ENCODE measurements at places on chromosomes 4 and X. TPM values are rescaled to one million over a fixed set of nuclear protein-coding genes. Genes with fewer than 3 reads are reported as not detected.
A peak's percentile ranks its signal among the peaks of the same experiment; 100 is the strongest.

MAGEC3 gene
- total RNA-seq, result not detected

DNA sequence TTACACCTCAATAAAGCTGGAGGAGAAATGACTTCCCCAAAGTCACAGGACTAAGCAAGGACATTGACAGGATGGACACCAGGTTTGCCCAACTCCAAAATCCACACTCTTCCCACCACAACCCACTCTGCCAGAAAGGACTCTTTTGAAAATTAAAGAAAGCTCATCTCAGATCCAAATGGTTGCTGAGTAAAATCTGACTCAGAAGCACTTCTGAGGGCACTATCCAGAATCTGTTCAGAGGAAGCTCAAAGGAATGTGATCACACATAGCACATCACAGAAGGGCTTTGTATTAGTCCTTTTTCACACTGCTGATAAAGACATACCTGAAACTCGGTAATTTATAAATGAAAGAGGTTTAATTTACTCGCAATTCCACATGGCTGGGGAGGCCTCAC lies 155.5 kb downstream of the RAB28 start:
- no peak overlapping the region for H3K27ac ChIP-seq
- H3K4me3 ChIP-seq, result no peak overlapping the region
- no peak for DNase-seq
- no peaks in the 10 kb centered on the region for H3K4me1 ChIP-seq

AWAT2 gene
- not detected for total RNA-seq

NPY1R gene
- total RNA-seq, result not detected

FGF16 gene
- not detected for total RNA-seq

PNMA6A gene
- 0.73 TPM for total RNA-seq

DNA sequence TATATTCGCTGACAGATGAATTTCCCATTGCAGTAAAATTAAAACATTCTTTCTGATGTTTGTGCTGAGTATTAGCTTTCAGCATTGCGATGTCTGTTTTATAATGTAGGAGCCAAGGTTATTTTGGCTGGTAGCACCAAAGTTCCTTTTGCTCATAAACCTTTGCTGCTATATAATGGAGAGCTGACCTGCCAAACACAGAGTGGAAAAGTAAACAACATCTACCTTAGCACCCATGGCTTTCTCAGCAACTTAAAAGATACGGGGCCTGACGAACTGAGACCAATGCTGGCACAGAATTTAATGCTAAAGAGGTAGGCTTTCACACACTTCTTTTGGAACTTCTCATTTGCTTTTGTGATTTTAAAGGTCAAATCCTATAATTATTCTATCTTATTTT lies 46.0 kb downstream of the WDR19 start:
- H3K27ac ChIP-seq, result no peak overlapping the region
- no peak for DNase-seq
- no peak overlapping the region for H3K4me3 ChIP-seq
- no peaks in the 10 kb centered on the region for H3K36me3 ChIP-seq
- no peaks in the 10 kb centered on the region for H3K27me3 ChIP-seq

GRCh38 chr4:182093431-182093831 lies 149.8 kb upstream of the TENM3 start:
- no peaks in the 10 kb centered on the region for H3K36me3 ChIP-seq
- H3K27ac ChIP-seq, result no peak overlapping the region
- H3K4me3 ChIP-seq, result no peak overlapping the region
- no peaks in the 10 kb centered on the region for H3K27me3 ChIP-seq

NKX3-2 gene
- total RNA-seq, result not detected

GRCh38 chrX:9050331-9050730 lies 16.4 kb upstream of the FAM9B start:
- H3K4me3 ChIP-seq, result no peak overlapping the region
- no peaks in the 10 kb centered on the region for H3K36me3 ChIP-seq
- peaks cover 5% of the 10 kb centered on the region for H3K4me1 ChIP-seq
- no peak overlapping the region for H3K27ac ChIP-seq
- H3K27me3 ChIP-seq, result no peaks in the 10 kb centered on the region

OTC gene
- not detected for total RNA-seq

- DNase-seq, result no peak
- H3K27me3 ChIP-seq, result no peaks in the 10 kb centered on the region
- H3K36me3 ChIP-seq, result no peaks in the 10 kb centered on the region
- no peaks in the 10 kb centered on the region for H3K4me1 ChIP-seq
- H3K4me3 ChIP-seq, result no peak overlapping the region
Observed at GRCh38 chr4:137627739-137628460, 95.6 kb upstream of the PCDH18 start.

S100G gene
- not detected for total RNA-seq

DNA sequence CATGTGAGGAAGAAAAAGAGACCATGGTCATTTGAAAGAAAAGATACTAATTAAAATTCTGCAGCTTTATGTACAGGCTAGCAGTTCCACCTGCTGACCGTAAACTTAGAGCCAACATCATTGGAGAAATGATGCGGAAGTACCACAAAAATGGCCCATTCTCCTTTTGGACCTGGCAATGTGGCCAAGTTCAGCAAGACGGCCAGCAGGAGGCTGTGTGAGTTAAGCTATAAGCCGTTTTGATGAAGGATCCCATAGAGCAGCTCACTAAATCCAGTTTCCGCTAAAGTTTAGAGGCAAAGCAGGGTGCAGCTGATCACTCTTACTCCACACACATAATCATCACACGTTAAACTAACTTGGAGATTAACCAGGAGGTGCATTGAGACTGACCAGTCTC lies 133.8 kb downstream of the LDB2 start:
- H3K4me1 ChIP-seq, result no peaks in the 10 kb centered on the region
- H3K27me3 ChIP-seq, result no peaks in the 10 kb centered on the region
- H3K4me3 ChIP-seq, result no peak overlapping the region

- no peaks in the 10 kb centered on the region for H3K4me1 ChIP-seq
- H3K36me3 ChIP-seq, result no peaks in the 10 kb centered on the region
- DNase-seq, result no peak
- H3K27ac ChIP-seq, result no peak overlapping the region
- no peak overlapping the region for H3K4me3 ChIP-seq
Observed at GRCh38 chrX:11059933-11060332, 51.2 kb upstream of the HCCS start.

MAPK10 gene
- not detected for total RNA-seq

DNA sequence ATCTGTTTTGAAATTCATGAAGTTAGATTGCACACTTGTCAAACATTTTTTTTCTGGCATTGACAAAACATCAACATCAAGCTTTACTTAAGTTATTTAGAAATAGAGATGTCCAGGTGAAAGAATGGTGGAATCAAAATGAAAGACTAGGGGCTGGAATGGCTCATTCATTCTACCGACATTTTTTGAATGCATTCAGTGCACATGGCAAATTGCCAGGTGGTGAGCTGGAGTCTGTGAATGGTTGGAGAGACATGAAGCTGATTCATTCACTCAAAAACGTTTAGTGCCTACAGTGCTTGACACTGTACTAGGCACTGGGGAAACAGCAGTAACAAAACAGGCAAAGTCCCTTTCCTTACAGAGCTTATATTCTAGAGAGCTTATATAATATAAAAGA lies 292.4 kb downstream of the PPP1R2C start:
- no peaks in the 10 kb centered on the region for H3K4me1 ChIP-seq
- H3K27ac ChIP-seq, result no peak overlapping the region
- no peak for DNase-seq
- no peaks in the 10 kb centered on the region for H3K36me3 ChIP-seq
- peaks cover 2% of the 10 kb centered on the region for H3K27me3 ChIP-seq
- H3K4me3 ChIP-seq, result no peak overlapping the region

KCNIP4 gene
- not detected for total RNA-seq

- peaks cover 3% of the 10 kb centered on the region for H3K27me3 ChIP-seq
- DNase-seq, result no peak
- H3K27ac ChIP-seq, result no peak overlapping the region
- peaks cover 2% of the 10 kb centered on the region for H3K36me3 ChIP-seq
Observed at GRCh38 chr4:88177983-88178625, 19.7 kb upstream of the ABCG2 start.

DNA sequence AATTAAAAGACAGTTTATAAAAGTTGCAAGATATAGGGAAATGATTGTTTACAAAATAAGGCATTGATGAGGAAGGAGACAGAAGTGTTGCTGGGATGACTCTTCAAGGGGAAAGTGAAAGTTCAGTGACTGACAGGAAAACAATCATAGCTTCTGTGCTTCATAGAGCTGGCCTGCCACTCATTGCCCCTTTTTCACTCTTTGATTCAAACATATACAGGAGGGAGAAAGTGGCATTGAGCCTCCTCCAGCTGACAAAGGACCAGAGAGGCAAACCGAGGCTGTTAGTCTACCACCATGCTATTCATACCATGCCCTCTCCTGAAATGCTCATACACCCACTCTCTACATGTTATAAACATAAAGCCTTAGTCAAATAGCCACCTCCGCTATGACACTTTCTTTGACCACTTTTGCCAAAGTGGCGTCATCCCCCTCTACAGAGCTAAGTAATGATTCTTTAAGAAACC lies 79.2 kb upstream of the ATOH1 start:
- no peak overlapping the region for H3K27ac ChIP-seq
- no peak for DNase-seq

DNA sequence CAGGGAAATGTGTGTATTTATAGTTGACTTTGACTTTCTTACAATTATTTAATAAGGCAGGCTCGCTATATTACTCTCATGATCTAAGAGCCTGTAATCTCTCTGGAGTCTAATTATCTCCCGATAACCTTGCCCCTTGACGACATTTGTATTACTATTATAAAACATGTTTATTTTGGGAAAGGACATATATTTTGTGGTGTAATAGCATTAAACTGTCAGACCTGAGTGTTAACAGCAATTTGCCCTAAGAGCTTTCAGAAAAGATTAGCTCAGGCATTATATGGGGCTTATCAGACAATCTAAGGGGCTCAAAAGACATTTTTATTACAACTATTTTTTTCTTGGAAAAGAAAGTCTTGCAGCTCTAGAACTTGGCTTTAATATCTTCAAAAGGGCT lies 427.9 kb upstream of the SLIT2 start:
- H3K4me1 ChIP-seq, result no peaks in the 10 kb centered on the region
- H3K36me3 ChIP-seq, result no peaks in the 10 kb centered on the region
- no peak overlapping the region for H3K4me3 ChIP-seq
- no peaks in the 10 kb centered on the region for H3K27me3 ChIP-seq
- DNase-seq, result no peak
- H3K27ac ChIP-seq, result no peak overlapping the region

- DNase-seq, result no peak
- no peaks in the 10 kb centered on the region for H3K27me3 ChIP-seq
- H3K4me3 ChIP-seq, result no peak overlapping the region
- H3K27ac ChIP-seq, result no peak overlapping the region
Observed at GRCh38 chr4:25427871-25428270, 50.8 kb downstream of the ANAPC4 start.

- DNase-seq, result no peak
- no peaks in the 10 kb centered on the region for H3K4me1 ChIP-seq
- H3K27me3 ChIP-seq, result no peaks in the 10 kb centered on the region
- H3K36me3 ChIP-seq, result no peaks in the 10 kb centered on the region
- no peak overlapping the region for H3K27ac ChIP-seq
- H3K4me3 ChIP-seq, result no peak overlapping the region
Observed at GRCh38 chr4:90852237-90852636, 725.0 kb downstream of the CCSER1 start.

ZDHHC15 gene
- 0.24 TPM for total RNA-seq

GRCh38 chr4:1726146-1726934 lies 5.0 kb downstream of the TACC3 start:
- H3K27me3 ChIP-seq, result no peaks in the 10 kb centered on the region
- peak; percentile 80 for DNase-seq

GRCh38 chr4:8915201-8916200 lies 43.9 kb upstream of the HMX1 start:
- DNase-seq, result no peak
- no peaks in the 10 kb centered on the region for H3K27me3 ChIP-seq
- no peak overlapping the region for H3K4me3 ChIP-seq
- no peaks in the 10 kb centered on the region for H3K4me1 ChIP-seq
- H3K36me3 ChIP-seq, result no peaks in the 10 kb centered on the region

MAD2L1 gene
- 69.0 TPM for total RNA-seq

GNRHR gene
- total RNA-seq, result not detected

YTHDC1 gene
- 75.6 TPM for total RNA-seq

GRCh38 chrX:10612215-10612614 lies 8.2 kb downstream of the MID1 start:
- no peaks in the 10 kb centered on the region for H3K4me1 ChIP-seq
- H3K27me3 ChIP-seq, result peaks cover 10% of the 10 kb centered on the region
- no peak overlapping the region for H3K4me3 ChIP-seq
- H3K27ac ChIP-seq, result no peak overlapping the region
- no peaks in the 10 kb centered on the region for H3K36me3 ChIP-seq
- no peak for DNase-seq

CHM gene
- total RNA-seq, result 15.7 TPM

WDR45 gene
- 49.1 TPM for total RNA-seq

GRCh38 chr4:121717680-121718237 lies 21.0 kb upstream of the ANXA5 start:
- no peaks in the 10 kb centered on the region for H3K4me1 ChIP-seq
- H3K27ac ChIP-seq, result no peak overlapping the region
- no peak overlapping the region for H3K4me3 ChIP-seq
- no peak for DNase-seq
- no peaks in the 10 kb centered on the region for H3K36me3 ChIP-seq
- H3K27me3 ChIP-seq, result peaks cover 21% of the 10 kb centered on the region

BGN gene
- total RNA-seq, result not detected

DNA sequence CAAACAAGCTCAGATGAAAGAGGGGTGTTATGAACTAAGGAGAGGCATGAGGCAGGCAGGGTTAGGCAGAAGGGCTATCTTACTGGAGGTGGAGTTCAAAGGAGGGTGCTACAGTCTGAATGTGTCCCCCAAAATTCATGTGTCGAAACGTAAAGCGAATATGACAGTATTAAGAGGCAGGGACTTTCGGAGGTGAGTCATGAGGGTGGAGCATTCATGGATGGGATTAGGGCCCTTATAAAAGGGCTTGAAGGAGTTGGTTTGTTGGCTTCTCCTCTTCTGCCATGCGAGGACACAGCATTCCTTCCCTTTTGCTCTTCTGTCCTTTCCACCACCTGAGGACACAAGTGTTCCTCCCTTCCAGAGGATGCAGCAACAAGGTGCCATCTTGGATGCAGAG lies 22.9 kb downstream of the APLN start:
- peaks cover 2% of the 10 kb centered on the region for H3K27me3 ChIP-seq
- DNase-seq, result no peak
- no peaks in the 10 kb centered on the region for H3K4me1 ChIP-seq
- no peak overlapping the region for H3K27ac ChIP-seq
- H3K4me3 ChIP-seq, result no peak overlapping the region

DNA sequence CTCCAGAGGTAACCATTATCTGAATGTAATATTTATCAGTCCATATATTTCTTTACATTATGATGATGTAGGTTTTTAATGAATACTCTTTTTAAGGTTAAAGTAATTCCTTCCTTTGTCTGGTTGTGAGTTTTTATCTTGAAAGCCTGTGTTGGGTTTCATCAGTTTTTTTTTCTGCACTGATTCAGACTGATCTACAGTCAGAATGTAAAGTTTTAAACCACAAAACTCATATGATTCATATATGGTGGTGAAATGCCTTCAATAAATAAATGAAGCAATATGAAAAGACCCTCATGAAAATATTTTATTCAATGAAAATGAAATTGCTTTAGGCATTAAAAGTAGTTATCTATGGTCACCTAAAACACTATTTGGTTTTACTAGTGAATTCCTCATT lies 47.1 kb downstream of the SORBS2 start:
- H3K27ac ChIP-seq, result no peak overlapping the region
- H3K4me1 ChIP-seq, result no peaks in the 10 kb centered on the region
- H3K27me3 ChIP-seq, result peaks cover 2% of the 10 kb centered on the region
- H3K36me3 ChIP-seq, result no peaks in the 10 kb centered on the region
- DNase-seq, result no peak

Data from activated T-helper 1 cell treated with anti-CD3 and anti-CD28 coated beads, Interleukin-12 subunit alpha, Interleukin-12 subunit beta, Interleukin-2, Interleukin-4 antibody, amounts not matched to agents 30 ng/mL and 10 ng/mL and 1 ng/mL, durations not matched to agents 14 hours and 24 hours and 36 hours (primary cell).